ENCODE measurements at places on chromosomes 12 and 14.

DNA sequence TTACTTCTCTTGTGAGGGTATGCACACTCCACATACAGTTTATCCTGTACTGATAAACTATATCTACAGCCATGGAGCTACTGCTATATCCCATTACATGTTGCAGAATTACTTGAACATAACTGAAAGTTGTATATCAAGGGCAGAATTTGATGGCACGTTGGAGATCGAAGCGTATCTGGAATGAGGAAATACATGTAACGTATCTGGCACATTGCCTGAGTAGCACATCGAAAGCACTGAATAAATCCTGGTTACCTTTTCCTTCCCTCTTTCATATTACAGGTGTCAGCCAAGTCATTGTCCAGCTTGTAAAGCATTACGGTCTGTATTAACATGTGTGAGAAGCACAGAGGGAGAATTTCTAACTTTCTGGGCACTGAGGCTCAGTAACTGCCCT is 42.1 kb upstream of the LIN7A start:
- DNase-seq = peak; percentile 60

DNA sequence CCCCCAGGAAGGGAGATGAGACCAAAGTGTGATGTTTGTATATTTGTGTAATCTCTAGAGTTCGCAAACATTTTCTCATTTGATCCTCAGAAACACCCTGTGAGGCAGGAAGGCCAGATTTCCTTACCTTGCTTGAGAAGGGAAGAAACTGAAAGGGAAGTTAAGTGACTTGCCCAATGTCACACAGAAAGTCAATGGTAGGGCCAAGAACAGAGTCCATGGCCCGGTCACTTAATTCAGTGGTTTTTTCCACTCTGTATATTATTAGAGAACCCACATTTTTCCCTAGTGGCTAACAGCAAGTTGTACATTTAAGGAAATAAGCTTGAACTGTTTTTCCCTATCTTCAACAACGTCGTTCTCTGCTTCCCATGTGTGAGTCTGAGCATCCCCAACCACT is 25.6 kb upstream of the CHPT1 start:
- no peak for DNase-seq

DNA sequence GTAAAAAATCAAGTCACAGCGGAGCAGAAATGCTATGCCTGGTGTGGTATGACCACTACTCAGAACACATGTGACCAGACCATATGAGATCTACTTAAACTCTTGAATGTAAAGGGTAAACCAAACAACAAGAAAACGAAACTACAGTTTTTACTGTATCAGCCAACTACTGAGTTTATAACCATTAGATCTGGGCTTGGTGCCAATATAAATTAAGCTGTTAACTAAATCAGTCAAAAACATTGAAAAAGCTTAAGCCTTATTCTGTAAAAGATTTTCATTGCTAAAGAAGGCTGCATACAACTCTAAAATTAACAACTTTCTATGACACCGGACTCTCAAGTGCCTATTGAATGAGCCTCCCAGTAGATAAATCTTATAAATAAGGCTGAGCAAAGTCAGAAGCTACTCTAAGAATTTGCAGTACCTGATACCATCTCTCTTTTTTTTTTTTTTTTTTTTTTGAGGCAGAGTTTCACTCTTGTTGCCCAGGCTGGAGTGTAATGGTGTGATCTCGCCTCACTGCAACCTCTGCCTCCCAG is 35.4 kb downstream of the SPTLC2 start:
- peak; percentile 34 for DNase-seq

DNA sequence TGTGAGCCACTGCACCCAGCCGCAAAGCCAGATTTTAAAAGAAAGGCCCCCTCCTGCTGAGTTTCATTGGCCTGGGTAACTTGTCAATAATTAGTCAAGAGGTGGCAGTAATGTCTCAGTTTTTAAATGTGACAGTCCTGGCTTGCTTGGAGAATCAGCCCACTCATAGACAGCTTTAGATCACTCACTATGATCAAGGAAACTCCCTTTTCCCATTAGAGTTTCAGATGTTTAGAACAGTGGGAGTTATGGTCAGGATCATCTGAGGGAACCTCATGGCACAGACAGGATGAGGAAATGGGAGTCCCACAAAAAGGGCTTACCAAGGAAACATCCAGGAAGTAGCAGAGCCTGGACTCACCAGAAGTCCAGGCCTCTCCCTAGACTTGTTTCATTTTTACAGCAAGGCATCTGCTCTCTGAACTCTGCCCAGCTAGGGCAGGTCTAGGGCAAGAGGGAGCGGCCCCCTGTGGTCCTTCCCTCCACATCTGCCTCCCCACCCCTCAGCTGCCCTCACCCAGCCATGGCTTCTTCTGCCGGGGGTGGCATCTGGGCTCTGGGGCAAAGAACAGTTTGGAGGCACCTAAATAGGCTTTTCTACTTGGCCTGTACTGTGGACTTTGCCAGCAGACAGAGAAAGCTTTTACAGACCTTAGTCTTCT is 11.2 kb downstream of the BCL2L14 start:
- DNase-seq = peak; percentile 71

GRCh38 chr12:59689776-59690175 is 93.9 kb downstream of the SLC16A7 start:
- DNase-seq = no peak

DNA sequence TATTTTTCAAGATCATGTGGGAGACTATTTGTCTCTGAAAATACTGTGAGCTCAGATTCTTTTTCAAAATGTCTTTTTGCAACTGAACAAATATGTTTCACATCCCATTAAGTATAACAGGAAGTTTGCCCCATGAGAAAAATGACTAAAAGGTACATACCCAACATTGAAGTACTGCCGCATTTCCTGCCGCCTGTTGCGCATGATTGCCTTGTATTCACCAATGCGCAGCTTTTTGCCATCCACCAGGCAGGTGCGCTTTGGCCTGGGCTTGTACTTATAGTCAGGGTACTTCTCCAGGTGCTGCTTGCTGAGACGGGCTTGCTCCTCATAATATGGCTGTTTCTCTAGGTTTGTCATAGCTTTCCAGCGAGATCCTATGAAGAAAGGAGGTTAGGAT is 413.2 kb downstream of the SOX5 start:
- no peak for DNase-seq

DNA sequence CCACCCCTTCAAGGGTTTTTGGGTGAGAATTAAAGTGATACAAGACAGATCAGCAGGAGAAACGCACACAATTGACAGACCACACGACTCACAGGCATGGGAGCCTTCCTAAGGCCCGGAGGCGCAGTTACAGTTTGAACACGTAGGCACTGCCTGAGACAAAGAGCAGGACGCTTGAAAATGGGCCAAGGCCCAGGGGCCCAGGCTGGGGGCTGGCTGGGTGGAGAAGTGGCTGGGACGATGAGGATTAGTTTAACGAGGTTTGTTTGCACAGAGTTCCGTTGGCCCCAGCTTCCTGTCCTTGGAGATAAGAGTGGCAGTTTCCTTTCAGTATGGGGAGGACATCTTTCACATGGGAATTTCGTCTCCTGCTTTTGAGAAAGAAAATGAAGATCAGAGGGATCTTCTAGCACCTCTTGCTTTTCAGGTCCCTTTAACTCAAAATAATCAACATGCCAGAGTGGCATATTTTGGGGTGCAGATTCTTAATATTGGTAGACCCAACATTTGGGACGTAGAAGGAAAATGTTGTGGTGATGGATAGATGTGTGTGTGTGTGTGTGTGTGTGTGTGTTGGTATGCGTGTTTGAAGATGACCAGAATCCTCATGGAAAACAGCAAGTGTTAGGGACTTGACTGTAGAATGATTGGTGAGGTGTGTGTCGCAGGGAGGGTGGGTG is 44.6 kb downstream of the DLK1 start:
- no peak for DNase-seq

DNA sequence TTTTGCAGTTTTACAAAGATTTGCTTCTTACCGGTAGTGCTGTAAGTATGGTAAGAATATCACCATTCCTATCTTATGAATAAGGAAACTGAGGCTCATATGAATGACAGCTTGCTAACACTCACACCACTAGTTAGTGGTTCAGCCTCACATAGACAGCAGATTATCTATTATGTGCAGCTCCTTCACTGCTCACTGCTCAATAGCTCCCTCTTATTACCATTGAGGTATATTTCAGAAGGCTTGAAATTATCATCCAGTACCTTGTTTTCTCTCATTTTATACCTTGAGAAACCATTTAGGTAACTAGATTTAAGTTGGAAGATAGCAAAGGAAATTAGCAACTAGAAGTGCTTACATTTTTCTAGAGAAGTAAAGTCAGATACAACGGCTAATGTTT is 15.5 kb downstream of the RIC8B start:
- peak; percentile 9 for DNase-seq

- peak; percentile 28 for DNase-seq
These were observed 2.1 kb downstream of the CHST11 start for GRCh38 chr12:104458694-104459367.

GRCh38 chr12:42277396-42278127 is 39.5 kb upstream of the YAF2 start:
- no peak for DNase-seq

- DNase-seq = no peak
These were observed 844.0 kb upstream of the LRFN5 start for GRCh38 chr14:40762685-40763084.

DNA sequence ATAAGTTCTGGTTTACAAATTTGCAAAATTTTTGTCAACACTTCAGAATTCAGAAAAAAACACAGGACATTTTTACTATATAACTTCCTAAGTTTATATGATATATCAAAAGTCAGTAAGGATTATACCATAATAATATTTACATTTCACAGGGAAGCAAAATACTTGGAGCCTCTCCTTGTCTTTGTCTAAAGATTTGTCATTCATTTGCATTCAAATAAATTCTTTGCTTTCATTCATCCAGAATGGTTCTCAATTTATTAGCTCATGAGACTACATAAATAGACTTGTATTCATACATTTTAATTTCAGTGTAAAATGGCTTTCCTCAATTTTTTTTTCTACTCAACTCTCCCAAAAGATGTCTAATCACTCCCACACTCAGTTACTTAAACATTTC is 96.4 kb downstream of the SLC38A6 start:
- no peak for DNase-seq

All from kidney tubule cell (primary cell).